Ureter (tissue), 1 donor: ENCODE measurements at places on chromosomes 5 and 9. TPM values are rescaled to one million over a fixed set of nuclear protein-coding genes. Genes with fewer than 3 reads are reported as not detected.
A peak's percentile ranks its signal among the peaks of the same experiment; 100 is the strongest.

GRCh38 chr5:143933451-143933850 is 121.5 kb downstream of the HMHB1 start:
- DNase-seq = no peak

- DNase-seq = no peak
Observed at GRCh38 chr9:124860582-124861341, 995 bp downstream of the RPL35 start.

GRCh38 chr5:2840372-2840915 is 89.0 kb upstream of the IRX2 start:
- DNase-seq = no peak

- no peak for DNase-seq
Observed at GRCh38 chr9:96157675-96158074, 144.3 kb downstream of the HSD17B3 start.

GRCh38 chr9:126293522-126293889 is 33.1 kb upstream of the MVB12B start:
- DNase-seq = peak; percentile 29

- DNase-seq = no peak
Observed at GRCh38 chr9:85064811-85065371, 395.4 kb downstream of the NTRK2 start.

DNA sequence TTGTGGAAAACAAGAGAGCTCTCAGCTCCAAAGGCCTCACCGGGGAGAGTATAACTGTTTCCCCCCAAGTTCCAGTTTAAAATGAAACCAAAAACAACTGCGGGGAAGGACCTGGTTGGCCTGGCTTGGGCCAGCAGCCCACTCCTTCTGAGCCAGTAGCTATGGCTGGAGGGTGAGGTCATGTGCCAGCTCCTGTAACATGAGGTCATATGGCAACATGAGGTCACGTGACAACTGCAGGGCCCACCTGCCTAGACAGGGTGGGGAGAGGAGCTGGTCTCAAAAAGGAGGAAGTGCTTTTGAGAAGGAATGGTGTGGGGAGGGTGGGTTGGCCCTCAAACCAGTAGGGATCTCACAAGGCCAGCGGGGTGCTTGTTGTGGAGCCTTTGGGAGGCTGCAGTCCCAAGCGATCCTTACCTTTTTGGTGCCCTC is 29.3 kb upstream of the CRB2 start:
- no peak for DNase-seq

- no peak for DNase-seq
Observed at GRCh38 chr5:159802661-159803060, 113.6 kb upstream of the ADRA1B start.

DNA sequence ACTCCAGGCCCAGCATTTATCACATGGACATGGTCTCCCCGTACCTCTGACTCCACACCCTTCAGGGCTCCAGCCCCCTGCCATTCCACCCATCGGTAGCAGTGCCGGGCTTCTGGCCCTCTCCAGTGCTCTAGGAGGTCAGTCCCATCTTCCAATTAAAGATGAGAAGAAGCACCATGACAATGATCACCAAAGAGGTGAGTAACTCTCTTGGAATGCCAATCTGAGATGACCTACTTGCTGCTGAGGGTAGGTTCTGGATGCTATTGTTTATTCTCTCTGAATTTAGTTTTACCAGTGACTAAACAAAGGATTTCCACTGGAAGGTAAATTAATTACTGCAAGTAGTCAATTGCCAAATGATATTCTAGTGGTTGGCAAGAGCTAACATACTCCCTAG is 80.8 kb downstream of the TLE4 start:
- no peak for DNase-seq

- DNase-seq = no peak
Observed at GRCh38 chr9:98977813-98978212, 34.1 kb downstream of the COL15A1 start.

DNA sequence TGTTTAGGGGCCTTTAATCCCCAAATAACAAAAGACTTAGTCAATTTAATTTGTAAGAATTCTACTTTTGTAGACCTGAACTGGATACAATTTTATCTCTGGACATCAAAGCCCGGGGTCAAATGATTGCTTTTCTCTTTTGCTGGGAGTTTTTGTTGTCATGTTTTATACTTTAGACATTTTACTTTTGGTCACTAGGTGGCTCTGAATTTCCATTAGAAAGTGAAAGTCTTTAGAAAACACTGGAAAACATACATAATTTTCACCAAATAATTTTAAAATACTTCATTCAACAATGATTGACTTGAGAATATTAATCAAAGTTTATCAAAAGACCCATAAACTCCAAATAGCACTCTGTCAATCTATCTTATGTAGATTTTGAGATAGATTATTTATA is 2.8 kb upstream of the PCA3 start:
- DNase-seq = no peak

GRCh38 chr5:178278358-178279023 is 45.9 kb upstream of the PHYKPL start:
- no peak for DNase-seq

DNA sequence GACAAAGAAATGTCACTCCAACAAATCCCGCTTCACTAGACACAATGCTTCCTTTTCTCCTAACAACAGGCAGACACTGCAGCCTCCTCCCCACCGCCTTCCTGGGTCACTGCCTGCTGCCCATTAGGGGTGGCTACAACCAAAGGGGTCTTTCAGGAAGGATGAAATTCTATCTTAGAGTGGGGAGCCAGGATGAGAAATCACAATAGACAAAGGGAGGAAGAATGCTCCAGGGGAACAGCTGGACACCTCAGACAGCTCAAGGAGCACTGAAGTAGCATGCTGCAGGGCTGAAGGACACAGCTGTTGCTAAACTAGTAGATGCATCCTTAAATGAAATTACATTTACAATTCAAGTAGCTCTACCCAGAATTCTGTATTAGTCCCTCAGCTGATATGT is 54.2 kb downstream of the PRELID2 start:
- no peak for DNase-seq

- DNase-seq = no peak
Observed at GRCh38 chr5:60507687-60508086, 192.3 kb downstream of the DEPDC1B start.

DNA sequence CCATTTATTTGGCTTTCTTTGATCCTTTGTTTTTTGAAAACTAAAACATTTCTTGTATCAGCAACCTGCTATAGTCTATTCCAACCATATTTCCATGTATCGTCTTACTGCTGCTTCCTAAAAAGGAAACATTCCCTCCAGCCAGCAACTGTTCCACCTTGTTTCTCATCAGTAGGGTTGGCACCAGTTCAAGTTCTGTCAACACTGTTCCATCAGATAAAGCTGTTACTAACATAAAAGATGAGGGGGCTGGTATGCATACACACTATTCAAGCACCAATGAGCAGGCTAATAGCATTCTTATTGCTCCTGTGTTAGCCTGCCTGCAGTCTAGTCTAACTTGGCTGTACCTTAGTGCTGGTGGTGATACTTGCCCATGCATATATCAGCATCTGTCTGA is 178.3 kb downstream of the CWC27 start:
- DNase-seq = peak; percentile 49

DNA sequence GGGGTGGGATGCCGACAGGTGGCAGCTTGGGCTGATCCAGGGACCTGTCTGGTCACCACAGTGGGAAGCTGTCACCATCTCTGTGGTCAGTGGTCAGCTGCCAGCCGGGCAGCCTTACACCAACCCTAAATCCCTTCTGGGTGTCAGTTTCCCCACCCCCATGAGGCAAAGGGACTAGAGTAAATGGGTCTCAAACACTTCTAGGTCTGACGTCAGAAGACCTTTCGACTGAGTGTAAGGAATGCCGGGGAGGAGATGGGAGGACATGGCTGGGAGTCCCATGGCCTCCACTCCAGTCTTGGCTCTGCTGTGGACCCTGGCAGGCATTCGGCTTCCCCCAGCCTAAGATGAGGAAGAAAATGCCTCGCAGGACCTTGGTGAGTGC is 40.3 kb upstream of the SLC25A51 start:
- no peak for DNase-seq

DNA sequence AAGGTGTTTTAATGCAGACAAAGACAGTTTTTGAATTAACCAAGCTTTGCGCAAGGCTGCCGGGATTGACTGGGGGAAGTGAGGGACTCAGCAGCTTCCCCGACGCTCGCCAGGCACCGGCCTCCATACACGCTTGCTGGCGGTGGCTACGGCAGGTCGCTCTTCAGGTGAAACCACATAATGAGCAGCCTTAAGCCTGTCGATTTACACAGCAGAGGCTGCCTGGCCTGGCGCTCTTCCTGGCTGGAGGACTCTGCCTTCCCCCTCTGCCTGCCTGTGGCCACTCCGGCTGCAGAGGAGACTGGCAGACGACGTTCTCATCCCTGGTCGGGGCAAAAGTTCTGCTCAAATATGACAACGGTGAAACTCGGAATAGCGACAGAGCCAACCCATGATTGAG is 9.0 kb upstream of the NOTCH1 start:
- no peak for DNase-seq

GRCh38 chr5:68730220-68730978 is 363.4 kb upstream of the SLC30A5 start:
- DNase-seq = peak; percentile 63

DNA sequence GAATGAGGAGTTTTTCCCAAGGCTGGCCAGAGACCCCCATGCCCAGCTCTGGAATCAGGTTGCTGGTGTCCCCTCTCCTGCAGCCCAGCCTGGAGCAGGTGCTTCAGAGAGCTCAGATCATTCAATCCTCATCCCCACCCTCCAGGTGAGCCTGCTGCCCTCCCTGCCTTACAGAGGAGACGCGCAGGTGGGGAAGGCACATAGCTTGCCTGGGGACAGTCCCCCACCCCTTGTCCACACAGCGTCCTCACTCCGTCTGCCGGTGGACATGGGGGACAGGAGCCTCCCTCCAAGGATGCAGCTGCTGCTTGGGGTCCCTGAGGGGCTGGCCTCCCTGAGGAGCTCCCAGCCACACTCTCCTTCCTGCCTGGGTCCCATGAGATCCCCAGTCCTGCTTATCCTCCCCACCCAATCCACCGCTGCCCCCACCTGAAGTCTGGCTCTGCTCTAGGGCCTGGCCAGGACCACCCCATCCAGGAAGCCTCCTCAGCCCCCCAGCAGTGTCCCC is 17.1 kb upstream of the QSOX2 start:
- DNase-seq = no peak

DNA sequence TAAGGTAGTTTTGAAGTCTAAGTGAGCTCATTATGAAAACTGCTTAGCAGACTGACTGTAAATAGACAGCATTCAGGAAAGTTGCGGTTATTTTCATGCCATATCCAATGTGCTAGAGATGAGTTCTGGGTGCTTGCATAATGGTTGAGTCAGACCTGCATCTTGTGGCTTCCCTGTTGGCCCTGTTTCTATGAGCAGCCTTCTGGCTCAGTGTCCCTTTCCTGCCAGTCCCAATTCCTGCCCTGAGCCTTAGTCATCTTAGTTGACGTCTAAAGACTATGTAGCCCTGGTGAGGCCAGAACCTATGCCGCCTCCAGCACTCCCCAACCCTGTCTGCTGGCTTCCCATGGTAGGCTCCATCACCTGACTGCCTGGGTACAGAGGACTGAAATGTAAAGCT is 76.3 kb upstream of the TNFSF8 start:
- no peak for DNase-seq

DNA sequence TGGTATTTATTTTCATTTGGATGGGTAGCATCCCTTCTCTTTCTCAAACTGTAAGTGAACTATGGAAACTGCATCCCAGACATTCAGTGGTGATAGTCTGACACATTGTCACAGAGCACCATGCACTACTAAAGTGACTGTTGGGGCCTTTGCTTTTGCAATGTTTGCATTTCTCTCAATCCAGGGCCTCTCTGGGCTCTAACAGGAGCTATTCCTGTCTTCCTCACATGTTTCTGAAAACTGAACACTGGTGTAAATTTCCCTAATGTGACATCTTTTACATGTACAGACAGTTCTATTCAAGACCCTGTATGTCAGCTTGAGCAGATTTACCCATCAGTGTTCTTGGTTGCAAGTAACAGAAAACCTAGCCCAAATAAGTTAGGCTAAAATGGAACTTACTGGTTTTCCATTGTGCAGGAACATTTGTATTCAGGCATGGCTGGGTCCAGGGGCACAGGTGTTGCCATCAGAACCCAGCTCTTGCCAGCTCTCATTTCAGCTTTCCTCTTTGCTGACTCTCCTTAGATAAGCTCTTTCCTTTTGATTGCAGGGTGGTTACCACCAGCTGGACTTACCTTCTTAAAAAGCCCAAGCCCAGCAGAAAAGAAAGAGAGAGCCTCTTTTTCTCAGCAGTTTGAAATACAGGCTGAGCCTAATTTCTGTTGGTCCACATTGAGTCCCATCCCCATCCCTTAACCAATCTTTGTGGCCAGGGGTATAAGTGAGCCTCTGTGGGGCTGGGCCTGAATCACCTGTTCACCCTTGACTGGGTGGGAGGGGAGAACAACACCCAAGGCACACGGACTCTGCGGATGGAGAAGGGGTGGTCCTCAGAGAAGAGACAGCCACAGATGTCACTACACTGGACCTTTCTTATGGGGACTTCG is 234.3 kb downstream of the NR3C1 start:
- no peak for DNase-seq

GRCh38 chr5:89756955-89757354 is 652.6 kb downstream of the CETN3 start:
- no peak for DNase-seq

DNA sequence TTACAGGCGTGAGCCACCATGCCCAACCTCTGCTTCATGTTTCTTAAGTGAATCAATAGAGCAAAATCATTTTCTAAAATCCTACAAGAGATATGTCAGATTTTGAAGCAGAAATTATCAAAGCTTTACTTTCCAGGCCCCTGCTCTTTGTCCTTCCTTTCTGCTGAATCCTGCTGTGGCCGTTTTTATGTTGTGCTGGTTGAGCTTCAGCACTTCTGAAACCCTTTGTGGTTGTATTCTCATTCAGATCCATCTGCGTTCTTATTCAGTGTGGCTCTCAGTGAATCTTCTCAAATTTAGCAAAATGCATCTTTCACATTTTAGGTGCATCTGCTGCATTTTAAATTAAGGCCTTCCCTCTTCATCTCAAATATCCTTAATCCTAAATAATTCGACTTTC is 26.0 kb downstream of the JMY start:
- DNase-seq = no peak

- DNase-seq = peak; percentile 95
Observed at GRCh38 chr5:140700177-140701144, at the start of gene ZMAT2. Gene ZMAT2 (plus strand): TSS chr5:140700447. CDS start chr5:140700461, 14 bp downstream.

The AMBP gene
- 0.99 TPM for total RNA-seq

The LTC4S gene
- total RNA-seq = 13.7 TPM

The SMIM33 gene
- not detected for total RNA-seq

The QRFP gene
- not detected for total RNA-seq

The SMIM32 gene
- total RNA-seq = not detected

The CDH6 gene
- 3.4 TPM for total RNA-seq
